SJSA1 (cell line): ENCODE measurements at places on chromosomes 1 and 21. TPM values are rescaled to one million over a fixed set of nuclear protein-coding genes. Genes with fewer than 3 reads are reported as not detected.

Gene NGF
- 1.3 and 6.0 TPM in 2 replicates for total RNA-seq

Gene IQCC
- 4.4 and 5.6 TPM in 2 replicates for total RNA-seq

DNA sequence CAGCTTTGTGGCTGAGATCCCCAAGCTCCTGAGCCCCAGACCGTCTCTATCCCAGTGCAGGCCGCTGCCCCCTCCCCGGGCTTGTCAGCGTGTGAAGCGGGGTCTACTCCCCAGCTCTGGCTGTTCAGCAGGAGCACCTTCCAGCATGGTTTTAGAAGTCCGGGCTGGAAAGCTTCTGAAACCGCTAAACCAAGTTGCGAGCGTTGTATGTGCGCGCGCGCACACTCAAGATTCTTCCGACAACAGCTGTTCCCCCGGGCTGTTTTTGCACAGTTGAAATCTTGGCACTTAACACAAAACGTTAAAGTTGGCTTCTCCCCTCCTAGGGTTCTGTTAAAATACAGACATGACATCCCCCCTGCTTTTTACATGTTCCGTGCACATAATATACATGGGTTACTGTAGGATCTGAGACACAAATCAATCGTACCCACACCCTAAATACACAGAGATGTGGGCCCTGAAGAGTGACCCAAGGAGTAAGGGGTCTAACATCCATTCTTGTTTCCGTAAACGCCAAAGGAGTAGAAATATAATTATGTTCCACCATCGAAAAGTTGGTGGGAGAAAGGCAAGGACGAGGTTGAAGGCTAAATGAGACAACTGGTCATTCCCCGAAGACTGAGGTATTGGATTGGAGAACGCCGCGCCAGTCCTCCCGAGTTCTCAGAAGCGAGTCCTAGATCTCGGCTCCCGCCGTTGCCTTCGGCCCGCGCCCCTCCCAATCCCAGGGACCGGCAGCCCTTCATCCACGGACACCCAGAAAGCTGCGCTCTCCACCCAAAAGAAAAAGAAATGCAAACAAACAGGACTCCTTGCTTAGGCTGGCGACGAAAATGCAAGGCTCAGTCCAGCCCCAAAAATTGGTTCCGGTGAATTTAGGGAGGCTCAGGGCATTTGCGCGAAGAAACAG is 1.3 kb downstream of the TBX15 start:
- peak; percentile 76 for DNase-seq

GRCh38 chr21:35720208-35720731 is 340.1 kb downstream of the SETD4 start:
- no peak for DNase-seq

- peak; percentile 61 for DNase-seq
These were observed 1.8 kb downstream of the RERE start for GRCh38 chr1:8815582-8816151.

GRCh38 chr1:96749618-96750017 is 28.0 kb downstream of the PTBP2 start:
- DNase-seq = no peak
